ENCODE measurements at places on chromosomes 16 and 17.
A peak's percentile ranks its signal among the peaks of the same experiment; 100 is the strongest.

DNA sequence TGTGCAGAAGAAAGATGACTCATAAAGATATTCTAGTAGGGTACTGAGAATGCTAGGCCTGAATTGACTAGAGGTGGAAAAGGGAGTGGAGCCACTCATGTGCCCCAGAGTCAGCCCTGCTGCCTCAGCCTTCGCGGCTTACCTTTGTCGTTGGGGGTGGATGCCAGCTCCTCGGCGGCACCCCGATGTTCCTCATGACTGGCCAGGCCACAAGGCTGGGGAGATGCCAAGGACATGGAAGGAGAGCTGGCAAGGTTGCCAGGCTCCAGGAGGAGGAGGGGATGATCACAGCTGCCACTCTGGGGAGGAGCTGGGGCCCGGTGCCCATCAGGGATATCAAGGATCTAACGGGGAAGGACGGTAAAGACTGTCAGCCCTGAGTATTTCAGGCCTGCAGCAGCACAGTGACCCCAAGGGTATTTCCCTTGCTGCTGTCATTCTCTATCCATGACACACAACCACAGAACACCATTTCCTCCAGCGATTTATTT is 9.7 kb upstream of the SLC35B1 start:
- no peak for DNase-seq

DNA sequence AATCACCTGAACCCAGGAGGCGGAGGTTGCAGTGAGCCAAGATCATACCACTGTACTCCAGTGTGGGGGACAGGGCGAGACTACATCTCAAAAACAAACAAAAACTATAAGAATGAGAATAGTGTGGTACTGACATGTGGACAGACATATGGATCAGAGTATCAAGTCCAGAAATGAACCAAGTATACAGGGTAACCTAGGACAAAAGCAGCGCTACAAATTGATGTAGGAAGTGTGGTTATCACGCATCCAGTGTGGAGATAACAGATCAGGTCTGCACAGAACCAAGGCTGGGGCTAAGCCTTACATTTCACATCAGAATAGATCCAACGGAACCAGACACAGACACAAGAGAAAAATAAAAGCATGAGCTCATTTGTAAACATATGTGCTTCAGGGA is 23.0 kb upstream of the C16orf95 start:
- no peak for DNase-seq

GRCh38 chr17:76097716-76098295 is 5.8 kb downstream of the EXOC7 start:
- DNase-seq: no peak

DNA sequence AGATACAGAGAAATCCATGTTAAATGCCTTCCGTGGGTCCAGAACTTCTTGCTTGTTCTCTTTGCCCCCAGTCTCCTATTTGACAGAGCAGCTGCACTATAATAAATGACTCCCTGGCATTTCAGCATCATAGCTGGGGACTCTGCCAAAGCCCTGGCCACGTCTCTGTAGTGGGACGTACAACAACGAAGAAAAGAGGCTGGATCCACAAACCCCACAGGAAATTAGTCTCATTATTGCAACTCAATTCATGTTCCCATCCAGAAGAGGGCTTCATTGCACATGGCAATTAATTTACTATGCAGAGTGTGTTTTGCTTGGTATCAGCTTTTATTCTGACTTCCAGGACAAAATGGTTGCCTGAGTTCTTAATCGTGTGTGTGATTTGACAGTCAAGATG is 121.3 kb downstream of the CDH13 start:
- no peak for DNase-seq

DNA sequence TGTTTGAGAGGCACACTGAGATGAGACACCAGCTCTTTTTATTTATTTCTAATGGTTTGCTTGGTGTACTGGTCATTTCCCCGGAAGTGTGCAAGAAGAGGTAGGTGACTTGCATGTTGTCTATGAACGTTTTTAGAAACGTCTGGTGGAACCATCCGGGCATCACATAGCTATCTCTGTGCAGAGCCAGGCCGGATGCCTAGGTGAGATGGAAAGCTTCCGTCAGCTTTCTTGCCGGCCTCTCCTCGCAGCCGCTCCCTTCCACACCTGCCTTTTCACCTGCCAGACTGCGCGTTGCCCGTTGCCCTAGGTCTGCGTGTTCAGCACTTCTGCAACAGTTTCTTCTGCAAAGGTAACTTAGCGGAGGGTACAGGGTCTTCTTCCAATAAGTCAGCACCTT is 416.0 kb downstream of the WWOX start:
- no peak for DNase-seq

- DNase-seq: no peak
Observed at GRCh38 chr16:10613785-10614485, 33.5 kb upstream of the EMP2 start.

GRCh38 chr17:7789131-7789530 is 44.9 kb upstream of the KDM6B start:
- no peak for DNase-seq

GRCh38 chr17:11644265-11645212 is 46.3 kb downstream of the DNAH9 start:
- DNase-seq: no peak

GRCh38 chr16:70438969-70439862 is at the start of gene ST3GAL2:
TSS of gene ST3GAL2 (minus strand) at chr16:70439100. CDS start at chr16:70398530, 40,570 bp downstream.
- DNase-seq: peak; percentile 74

DNA sequence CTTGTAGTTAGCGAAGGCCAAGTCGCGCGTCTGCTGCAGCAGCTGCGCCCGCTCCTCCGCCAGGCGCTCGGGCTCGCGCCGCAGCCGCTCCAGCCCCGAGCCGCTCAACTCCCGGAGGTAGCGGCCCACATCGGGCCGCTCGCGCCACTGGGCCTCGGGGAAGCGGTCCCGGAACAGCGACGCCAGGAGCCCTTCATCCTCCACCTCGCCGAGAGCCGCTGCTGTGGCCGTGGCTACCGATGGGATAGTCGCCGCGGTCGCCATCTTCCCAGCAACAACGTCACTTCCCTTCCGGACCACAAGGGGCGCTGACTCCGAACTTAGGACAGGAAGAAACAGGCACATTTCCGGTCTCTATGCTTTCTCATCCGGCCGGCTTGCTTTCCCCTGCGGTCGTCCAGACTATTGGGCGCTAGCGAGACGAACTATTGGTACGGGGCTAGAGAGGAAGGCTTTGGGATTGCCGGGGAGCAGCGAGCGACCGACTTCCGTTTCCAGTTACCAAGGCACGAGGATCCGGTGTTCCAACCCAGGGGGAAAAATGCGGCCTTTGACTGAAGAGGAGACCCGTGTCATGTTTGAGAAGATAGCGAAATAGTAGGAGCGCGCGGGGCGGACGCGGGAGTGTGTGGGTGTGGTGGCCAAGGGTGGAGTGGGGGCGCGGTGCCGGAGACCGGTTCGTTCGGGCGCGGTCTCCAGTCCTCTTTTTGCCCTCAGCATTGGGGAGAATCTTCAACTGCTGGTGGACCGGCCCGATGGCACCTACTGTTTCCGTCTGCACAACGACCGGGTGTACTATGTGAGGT is at the start of the genes COG8 and NIP7:
Gene COG8, minus strand, starts transcription at position 276 of the 806 bp plus-strand sequence. Its CDS starts 12 bp downstream, at position 264.
Gene NIP7, plus strand, starts transcription at position 484 of the 806 bp plus-strand sequence. Its CDS starts 58 bp downstream, at position 542.
- DNase-seq: peak; percentile 80

- no peak for DNase-seq
Observed at GRCh38 chr16:50246299-50247122, 19.8 kb upstream of the ADCY7 start.

GRCh38 chr16:53417011-53417410 is 17.3 kb upstream of the RBL2 start:
- DNase-seq: no peak

DNA sequence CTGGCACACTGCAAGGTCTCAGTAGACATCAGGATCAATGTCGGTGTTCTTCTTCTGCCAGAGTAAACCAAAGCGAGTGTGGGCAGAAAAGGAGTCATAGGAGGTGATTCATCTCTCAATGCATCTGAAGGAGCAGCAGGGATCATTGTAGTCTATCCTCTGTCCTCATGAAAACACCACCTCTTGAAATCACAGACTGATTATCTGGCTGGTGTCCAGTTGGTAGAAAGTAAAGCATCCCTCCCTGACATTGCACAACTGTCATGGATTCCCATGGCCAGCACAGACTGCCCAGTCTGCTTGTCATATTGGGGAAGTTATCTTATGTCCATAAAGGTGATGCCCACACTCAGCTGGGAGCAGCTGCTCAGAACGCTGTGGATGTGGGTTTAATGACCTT is 74.1 kb downstream of the ABCC12 start:
- DNase-seq: no peak

DNA sequence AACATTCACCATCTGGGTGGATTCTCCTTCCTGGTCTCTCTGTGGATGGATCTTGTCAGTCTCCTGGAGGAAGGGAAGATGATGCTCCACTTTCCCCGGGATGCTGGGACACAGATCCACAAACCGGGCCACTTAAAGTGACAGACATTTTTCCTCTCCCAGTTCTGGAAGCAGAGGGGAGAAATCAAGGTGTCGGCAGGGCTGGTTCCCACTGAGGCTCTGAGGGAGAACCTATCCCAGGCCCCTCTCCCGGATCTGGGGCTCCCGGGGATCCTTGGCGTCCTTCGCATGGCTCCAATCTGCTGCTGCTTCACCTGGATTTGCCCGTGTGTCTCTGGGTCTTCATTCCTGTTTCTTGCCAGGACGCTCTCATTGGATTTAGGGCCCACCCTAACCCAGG is 263.1 kb upstream of the TNRC6C start:
- no peak for DNase-seq

- DNase-seq: no peak
Observed at GRCh38 chr17:45013021-45013997, 38.1 kb downstream of the DCAKD start.

DNA sequence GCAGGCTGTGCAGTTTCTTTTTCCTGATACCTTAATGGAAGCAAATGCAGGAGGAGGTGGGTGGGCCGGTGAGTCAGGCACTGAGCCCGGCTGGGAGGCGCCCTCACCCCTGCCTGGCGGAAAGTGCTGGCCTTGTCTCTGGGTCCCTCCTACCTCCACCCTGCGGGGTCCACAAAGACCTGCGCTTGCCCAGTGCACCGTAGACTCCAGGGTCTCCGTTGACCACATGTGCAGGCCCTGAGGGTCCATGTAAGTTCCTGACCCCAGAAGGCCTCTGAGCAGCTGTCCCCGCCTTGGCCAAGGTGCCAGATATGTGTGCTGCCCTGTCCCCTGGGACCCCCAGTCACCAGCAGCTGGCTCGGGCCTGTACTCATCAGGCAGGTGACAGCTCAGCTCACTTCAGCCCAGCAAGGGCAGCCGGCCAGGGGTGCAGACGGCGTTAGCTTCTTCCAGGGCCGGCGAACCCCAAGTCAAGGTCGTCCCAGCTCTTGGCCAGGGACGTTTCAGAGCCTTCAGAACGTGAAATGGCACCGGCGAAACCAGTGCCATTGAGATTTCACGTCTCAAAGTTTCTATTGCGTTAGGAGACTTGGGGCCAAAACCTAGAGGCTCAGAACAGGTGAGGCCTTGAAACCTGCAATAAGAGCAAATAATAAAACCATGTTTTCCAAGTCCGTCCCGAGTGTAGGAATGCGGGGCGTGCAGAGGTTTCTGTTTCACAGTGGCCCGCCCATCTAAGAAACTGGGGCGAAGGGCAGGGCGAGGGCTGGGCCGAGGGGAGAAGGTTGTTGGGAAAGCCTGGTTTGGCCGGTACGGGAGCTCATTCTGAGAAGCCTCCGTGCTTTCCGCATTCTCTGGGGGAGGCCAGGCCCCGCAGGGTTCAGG is 12.1 kb downstream of the METRNL start:
- DNase-seq: no peak

DNA sequence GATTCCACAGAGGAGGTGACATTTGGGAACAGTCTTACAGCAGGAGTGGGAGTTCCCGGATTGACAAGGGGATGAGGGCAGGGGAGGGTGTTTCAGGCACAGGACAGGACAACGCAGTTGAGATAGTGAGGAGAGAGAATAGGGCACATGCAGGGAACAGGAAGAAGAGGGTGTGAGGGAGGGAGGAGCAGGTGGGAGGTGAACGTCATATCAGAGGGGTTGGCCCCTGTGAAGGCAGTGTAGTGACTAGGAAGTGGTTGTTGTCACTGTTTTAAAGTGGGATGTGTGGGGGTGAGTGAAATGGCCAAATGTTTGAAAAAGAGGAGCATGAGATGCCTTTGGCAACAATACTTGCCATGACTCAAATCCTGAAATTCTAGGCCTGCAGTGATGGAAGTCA is 12.2 kb downstream of the PRKCB start:
- DNase-seq: no peak

DNA sequence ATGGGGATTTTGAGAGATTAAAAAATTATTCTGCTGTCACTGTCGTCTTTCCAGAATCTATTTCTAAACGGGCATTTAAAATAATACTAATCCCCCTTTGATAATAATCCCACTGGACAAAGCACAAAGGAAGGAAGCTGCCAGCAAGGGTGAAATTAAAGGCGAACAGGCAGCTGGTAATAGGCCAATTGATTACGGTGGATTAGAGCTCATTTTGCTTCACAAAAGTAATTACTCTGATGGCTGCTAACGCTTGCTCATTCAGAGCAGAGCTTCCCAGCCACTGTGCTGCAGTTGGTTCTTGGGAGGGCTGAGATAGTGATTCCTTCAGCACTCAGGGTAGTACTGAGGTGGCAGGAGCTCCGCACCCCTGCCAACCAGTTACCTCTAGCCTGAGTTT is 205.7 kb downstream of the SNX29 start:
- no peak for DNase-seq

GRCh38 chr17:56807723-56808122 is 26.0 kb downstream of the C17orf67 start:
- no peak for DNase-seq

DNA sequence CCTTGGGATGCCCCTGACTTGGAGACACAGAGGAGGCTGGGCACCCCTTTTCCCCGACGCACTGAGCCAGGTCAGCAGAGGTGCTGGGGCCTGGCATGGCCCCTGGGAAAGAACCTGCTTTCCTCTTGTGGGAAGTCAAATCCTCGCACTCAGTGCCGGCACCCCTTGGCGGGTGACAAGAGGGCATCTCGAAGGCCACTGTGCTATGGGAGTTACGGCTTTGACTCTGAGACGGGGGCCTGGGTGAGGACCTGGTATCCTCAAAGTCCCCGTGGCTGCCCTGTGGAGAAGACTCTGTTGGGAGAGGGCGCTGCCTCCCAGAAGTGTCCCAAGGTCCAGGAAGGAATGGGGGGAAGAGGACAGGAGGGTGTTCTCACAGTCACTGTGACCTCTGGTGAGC is 117.0 kb downstream of the METRNL start:
- DNase-seq: no peak

- no peak for DNase-seq
Observed at GRCh38 chr17:40604327-40605080, 39.2 kb upstream of the CCR7 start.

DNA sequence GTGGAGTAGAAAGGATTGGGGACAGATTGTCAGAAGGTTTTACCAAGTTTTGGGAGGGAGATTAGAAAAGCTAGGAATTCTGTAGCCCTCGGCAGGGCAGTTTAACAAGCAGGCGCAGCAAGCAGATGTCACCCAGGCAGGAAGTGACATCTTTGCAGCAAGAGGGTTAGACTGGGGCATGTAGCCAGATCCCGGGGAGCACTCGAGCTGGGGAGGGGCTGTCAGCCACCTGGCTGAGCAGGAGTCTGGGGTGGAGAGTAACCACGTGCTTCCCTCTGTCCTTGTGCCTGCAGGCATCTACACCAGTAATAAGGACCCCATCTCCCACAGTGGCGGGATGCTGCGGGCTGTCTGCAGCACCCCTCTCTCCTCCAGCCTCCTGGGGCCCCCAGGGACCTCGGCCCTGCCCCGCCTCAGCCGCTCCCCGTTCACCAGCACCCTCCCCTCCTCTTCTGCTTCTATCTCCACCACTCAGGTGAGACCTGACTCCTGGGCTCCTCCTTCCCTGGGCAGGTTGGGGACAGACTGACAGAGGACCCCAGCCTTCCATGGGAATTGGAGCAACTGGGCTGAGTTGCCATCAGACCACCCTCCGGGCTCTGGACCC is 12.2 kb downstream of the MLLT6 start:
- no peak for DNase-seq
